ENCODE measurements at places on chromosomes 16 and 17.

GRCh38 chr16:53784291-53784690 is 80.3 kb downstream of the FTO start:
- DNase-seq = no peak

DNA sequence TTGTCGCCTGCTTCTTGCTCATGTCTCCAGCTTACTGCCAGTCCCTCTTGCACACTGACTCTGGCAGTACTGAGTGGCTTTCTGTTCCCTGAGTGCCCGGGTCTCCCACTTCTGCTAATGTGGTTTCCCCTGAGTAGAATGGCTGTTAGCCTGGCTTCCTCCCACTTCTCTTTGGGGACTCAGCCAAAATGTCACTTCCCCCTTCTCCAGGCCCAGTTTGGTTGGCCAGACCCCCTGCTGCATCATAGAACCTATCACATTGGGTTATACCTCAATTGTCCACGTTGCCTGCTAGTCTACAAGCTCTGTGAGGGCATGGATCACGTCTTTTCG is 304.4 kb downstream of the HS3ST3B1 start:
- DNase-seq = no peak

GRCh38 chr16:12917653-12918052 is 16.3 kb downstream of the SHISA9 start:
- no peak for DNase-seq

GRCh38 chr17:55304171-55304859 is 39.6 kb downstream of the HLF start:
- no peak for DNase-seq

DNA sequence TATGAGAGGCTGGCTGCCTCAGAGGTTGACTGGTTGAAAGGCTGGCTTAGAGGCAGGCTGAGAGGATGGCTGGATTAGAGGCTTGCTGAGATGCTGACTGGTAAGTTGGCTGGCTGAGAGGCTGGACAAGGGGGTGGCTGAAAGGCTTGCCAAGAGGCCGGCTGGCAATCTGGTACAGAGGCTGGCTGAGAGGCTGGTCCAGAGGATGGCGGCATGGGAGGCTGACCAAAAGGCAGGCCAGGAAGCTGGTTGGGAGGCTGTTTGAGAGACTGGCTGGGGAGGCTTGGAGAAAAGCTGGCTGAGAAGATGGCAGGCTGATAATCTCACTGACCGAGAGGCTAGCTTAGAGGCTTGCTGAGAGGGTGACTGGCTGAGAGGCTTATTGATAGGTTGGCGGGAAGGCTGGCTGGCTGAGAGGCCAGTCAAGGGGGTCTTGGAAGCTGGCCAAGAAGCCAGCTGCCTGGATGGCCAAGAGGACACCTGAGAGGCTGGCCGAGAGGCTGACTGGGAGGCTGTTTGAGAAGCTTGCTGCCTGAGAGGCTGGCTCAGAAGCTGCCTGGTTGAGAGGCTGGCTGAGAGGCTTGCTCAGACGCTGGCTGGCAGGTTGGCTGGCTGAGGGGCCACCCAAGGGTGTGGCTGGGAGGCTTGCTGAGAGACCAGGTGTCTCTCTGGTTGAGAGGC is 34.2 kb upstream of the ACSM2B start:
- DNase-seq = no peak

DNA sequence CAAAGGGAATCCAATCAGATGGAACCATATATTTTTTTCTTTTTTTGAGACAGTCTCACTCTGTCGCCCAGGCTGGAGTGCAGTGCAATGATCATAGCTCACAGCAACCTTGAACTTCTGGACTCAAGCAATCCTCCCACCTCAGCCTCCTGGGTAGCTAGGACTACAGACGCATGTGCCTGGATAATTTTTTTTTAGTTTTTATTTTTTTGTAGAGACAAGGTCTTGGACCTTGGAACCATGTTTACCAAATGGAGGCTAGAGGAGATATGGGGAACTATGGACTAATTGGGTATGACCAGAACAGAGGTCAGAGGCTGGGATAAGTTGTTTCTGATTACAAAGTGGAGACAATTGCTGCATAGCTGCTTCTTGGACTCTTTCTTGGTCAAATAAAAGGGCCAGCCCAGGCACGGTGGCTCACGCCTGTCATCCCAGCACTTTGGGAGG is 41.2 kb upstream of the ADCY9 start:
- no peak for DNase-seq

- DNase-seq = no peak
Measured at GRCh38 chr17:77109764-77110359, 30.9 kb upstream of the SEC14L1 start.

DNA sequence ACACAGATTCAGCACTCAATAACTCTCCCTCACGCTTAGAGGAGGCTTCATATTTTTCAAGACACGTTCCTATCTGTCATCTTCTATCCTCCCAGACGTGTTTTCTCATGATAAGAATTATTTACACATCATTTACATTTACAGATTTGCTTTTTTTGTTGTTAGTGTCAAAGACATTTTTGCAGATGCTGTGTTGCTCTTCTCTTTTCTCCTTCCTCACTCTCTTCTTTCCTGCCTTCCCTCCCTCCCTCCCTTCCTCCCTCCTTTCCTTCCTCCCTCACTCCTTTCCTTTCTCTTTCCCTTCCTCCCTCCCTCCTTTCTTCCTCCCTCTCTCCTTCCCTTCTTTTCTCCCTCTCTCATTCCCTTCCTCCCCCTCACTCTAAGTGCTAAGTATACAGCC is 537.1 kb upstream of the HSBP1 start:
- no peak for DNase-seq

DNA sequence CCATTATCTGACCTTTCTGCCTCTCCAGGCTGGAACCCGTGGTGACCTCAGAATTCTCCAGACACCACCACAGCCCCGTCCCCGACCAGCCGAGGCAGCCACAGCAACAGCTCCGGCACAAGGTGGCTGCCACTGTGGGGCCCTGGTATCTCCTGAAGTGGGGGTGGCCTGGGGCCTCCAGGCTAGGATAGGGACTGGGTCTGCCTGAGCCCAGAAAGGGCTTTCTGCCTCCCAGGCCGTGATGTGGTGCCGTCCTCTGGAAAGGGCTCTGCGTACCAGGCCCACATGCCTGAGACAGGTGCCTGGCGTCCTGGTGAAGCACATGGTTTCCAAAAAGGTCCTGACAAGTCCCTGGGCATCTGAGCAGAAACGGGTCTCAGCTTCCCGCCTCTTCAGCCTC is 17.1 kb downstream of the FLYWCH1 start:
- DNase-seq = no peak

GRCh38 chr17:4842376-4842775 is 9.2 kb downstream of the MINK1 start:
- DNase-seq = no peak

GRCh38 chr16:72203401-72203800 is 31.4 kb upstream of the PMFBP1 start:
- peak; percentile 55 for DNase-seq

DNA sequence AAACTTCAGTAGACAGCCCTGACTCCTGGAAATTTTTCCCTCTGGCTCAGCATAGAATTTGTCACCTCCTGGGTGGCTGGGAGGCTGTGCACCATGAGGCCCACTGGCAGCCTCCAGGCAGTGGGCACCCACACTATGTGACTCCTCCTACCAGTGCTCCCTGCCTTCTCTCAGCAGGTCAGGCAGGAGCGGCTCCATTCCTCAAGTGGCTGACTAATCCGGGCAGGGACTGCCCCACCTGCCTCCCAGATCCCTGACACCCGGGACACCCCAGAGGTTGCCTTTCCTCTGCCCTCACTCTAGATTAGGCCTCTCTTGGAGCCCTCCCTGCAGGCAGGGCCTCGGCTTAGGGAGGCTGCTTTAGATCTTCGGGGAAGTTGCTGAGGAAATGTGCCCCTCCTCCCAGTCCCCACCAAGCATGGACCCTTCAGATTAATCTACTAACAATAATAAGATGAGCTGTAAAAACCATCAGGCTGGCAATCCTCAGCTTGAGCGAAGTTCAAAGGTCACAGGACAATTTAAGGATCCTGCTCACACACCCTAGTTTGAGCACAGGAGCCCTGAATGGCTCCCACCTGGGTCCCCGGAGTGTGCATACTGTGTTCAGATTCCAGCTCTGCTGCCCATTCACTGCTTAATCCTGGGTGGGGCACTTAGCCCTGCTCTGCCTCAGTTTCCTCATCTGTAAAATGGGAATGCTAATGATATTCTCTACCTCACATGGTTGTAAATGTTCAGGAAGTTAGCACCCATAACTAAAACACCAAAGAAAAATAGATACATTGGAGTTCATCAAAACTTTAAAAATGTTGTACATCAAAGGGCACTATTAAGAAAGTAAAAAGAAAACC is 10.0 kb upstream of the MYCBPAP start:
- no peak for DNase-seq

GRCh38 chr17:72407336-72407909 is 286.6 kb downstream of the SOX9 start:
- DNase-seq = no peak

DNA sequence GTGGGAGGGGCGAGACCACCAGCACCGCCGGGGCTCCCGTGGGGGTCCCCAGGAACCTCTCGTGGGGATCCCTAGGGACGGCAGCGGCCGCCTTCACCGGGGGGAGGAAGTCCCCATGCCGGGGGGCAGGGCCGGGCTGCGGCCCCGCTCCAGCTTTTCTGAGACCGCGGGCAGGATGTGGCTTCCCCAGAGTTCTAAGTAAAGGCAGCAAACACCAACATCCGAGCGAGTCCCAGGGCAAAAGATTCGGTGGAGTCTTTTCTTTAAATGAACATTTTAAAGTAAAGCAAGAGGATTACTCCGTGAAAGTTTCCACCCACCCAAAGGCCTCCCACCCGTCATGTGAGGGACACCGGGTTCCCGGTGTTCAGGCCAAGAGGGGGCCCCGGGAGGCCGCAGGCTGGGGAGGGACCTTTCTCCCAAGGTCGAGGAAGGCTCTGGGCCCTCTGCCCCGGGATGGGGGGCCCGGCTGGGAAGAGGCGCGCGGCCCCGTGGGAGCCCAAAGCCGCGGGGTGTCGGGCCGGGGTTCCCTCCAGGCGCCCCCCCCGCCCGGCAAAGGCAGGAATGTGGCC is 137.2 kb upstream of the RPH3AL start:
- peak; percentile 86 for DNase-seq

GRCh38 chr16:86354641-86355513 is 155.4 kb upstream of the FOXF1 start:
- DNase-seq = no peak

GRCh38 chr16:48608452-48608851 is 1.5 kb downstream of the N4BP1 start:
- no peak for DNase-seq

GRCh38 chr16:1398826-1399581 is 15.5 kb downstream of the UNKL start:
- DNase-seq = no peak

DNA sequence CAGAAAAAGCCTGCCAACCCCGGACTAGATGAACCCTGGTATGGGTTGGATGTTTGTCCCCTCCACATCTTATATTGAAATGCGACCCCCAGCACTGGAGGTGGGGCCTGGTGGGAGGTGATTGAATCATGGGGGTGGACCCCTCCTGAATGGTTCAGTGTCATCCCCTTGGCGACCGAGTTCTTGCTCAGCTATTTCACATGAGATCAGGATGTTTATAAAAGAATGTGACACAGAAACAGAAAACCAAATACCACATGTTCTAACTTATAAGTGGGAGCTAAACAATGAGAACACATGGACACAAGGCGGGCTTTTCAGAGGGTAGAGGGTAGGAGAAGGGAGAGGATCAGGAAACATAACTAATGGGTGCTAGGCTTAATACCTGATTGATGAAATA is 576.0 kb upstream of the HSBP1 start:
- no peak for DNase-seq

DNA sequence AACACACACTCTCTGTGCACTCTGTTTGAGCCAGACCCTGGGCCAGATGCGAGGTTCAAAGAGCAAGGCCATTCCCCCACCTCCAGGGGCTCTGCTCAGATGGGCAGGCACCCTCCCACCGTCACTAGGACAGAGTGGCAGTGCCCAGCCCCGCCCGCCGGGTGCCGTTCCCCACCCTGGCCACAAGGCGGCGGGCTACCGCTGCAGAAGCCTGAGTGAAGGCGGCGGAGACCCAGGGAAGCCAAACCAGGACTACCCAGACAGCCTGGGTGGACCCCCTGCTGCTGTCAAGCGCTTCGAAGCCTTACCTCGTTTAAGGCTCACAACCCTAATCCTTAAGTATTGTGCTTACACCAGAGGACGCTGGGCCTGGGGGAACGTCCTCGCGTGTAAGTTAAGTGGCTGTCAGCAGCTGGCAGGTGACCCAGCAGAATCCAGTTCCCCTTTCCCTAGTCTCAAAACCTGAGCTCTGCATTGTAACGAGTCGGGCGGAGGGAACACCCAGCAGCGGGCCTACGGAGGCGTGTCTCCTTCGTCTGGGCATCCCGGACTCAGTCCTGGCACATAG is 4.5 kb downstream of the ARHGAP27 start:
- DNase-seq = peak; percentile 84

- DNase-seq = peak; percentile 12
Measured at GRCh38 chr16:9966569-9967157, 215.6 kb downstream of the GRIN2A start.

GRCh38 chr16:11135464-11135973 is 120.5 kb downstream of the SOCS1 start:
- DNase-seq = no peak

GRCh38 chr16:68077866-68078700 is 7.1 kb upstream of the NFATC3 start:
- DNase-seq = no peak

GRCh38 chr17:82154881-82155331 is 56.9 kb upstream of the FASN start:
- no peak for DNase-seq

DNA sequence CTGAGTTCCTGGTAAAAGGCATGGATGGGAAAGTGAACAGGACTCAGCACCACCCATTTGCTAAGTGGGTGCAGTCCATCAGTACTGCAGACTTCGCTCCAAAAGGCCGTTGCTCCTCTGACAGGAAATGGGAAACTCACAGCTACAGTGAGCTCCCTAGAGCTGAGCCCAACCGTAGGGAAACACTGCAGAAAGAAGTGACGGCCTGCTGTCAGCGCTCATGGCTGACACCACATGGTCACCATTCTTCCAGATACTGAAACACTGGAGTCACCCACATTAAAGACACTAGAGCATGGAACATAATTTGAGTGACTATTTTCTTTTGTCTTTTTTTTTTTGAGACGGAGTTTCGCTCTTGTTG is 31.9 kb downstream of the UBE2O start:
- DNase-seq = no peak

DNA sequence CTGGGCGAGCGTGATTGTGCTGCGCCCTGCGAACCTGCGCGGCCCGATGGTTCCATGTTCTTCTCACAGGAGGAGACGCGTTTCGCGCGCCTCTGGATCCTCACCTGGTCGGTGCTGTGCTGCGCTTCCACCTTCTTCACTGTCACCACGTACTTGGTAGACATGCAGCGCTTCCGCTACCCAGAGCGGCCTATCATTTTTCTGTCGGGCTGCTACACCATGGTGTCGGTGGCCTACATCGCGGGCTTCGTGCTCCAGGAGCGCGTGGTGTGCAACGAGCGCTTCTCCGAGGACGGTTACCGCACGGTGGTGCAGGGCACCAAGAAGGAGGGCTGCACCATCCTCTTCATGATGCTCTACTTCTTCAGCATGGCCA is 1.0 kb downstream of the FZD2 start:
- no peak for DNase-seq

DNA sequence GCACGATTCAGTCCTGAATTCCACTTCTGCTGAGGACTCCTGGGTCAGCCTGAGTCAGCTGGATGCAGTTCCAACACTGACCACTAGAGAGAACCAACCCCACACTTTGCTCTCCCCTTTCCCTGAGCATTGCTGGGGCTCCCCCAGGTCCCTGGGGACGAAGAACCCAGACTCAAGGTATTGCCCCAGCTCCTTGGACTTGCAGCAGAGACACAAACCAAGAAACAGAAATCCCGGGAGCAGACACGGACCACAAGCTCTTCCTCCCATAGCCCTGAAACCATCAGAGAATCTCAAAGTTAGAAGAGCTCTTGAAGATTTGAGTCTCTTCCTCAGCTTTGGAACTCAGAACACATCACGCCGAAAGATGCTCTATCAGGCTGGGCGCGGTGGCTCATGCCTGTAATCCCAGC is 678 bp upstream of the GH1 start:
- DNase-seq = peak; percentile 86
